MM.1S (cell line): ENCODE measurements at places on chromosomes 13 and 19.

DNA sequence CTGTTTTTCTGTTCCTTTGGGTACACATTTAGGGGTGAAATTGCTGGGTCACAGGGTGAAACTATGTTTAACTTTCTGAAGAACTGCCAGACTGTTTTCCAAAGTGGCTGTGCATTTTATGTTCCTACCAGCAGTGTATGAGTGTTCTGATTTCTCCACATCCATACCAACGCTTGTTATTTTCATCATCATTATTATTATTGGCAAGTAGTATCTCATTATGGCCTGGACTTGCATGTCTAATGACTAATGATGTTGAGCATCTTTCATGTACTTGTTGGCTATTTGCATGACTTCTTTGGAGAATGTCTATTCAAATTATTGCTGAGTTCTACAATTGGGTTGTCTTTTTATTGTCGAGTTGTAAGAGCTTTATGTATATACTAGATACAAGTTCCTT is 321.8 kb upstream of the HTR2A start:
- no peak for DNase-seq

DNA sequence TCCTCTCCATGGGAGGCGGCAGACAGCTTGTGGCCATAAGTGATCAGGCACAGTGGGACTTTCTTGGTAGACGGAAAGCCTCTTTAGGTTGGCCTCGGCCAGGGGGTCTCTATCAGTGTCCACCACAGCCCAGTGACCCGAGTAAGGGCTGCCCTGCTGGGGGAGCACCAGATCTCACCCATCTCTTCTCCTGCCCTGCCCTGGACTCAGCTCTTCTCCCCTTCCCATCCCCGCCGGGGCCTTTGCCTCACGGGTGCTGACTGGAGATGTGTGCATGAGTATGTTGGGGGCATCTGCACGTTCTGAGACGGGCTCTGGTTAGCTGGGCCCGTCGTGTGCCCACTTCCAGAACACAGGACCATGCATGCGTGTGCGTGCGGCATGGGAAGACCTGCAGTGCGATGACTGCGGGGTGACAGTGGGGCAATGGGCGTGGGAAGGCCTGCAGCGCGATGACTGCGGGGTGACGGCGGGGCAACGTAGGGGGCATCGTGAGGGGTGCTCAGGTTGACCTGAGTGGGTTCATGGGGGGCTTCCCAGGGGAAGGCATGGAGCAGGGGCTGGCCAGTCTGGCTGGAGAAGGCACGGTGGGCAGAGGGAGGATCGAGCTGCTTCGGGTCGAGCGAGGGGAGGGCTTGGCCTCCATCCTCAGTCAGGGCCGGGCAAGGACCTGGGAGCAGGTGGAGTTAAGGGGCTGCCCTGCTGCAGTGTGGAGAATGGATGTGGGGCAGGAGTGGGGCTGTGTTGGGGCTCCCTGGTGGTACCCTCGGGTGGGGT is 15.9 kb downstream of the EPN1 start:
- DNase-seq = no peak

DNA sequence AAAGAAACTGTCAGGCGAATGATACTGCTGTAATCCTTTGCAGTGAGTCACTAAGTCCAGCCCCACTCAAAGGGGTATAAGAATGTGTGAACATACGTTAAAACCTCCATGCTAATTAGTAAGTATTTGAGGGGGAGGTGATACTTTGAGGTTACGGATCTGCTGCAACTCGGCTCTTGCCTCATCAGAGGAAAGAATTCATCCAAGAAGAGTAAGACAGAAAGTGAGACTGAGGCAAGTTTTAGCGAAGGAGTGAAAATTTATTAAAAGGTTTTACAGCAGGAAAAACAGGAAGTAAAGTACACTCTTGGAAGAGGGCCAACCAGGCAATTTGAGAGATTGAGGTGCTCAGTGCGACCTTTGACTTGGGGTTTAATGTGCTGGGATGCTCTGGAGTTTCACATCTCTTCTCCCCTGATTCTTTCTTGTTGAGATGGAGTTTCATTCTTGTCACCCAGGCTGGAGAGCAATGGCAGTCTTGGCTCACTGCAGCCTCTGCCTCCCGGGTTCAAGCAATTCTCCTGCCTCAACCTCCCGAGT is 9.8 kb downstream of the CLEC4M start:
- no peak for DNase-seq

- DNase-seq = no peak
Measured at GRCh38 chr13:112887151-112887550, 81.9 kb upstream of the MCF2L start.

GRCh38 chr13:42272115-42272803 is at the start of gene AKAP11:
Gene AKAP11 (plus strand): TSS chr13:42272152. CDS start chr13:42286349, 14,197 bp downstream.
- no peak for DNase-seq

DNA sequence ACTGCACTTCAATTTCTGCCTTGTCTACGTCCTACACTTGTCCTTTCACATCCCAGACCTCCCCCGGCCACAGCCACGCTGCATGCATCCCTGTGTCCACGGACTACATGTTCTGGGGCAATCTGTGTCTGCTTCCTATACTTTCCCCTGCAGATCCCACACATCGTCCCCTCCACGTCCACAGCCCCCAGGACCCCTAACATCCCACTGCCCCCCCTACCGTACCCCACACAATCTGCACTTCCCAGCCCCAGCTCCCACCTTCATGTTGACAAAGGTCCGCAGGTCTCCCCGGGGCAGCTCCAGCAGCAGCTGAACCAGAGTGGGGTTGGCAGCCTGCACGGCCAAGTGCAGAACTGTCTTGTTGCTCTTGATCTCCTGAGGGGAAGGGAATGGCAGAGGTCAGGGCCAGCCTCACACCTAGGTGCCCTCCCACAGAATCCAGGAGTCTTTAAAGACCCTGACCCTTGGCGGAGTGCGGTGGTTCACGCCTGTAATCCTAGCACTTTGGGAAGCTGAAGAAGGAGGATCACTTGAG is 10.2 kb downstream of the NFKBID start:
- no peak for DNase-seq

- no peak for DNase-seq
Measured at GRCh38 chr13:19759669-19760068, 23.1 kb downstream of the PSPC1 start.

GRCh38 chr13:78701383-78701782 is 42.4 kb upstream of the OBI1 start:
- DNase-seq = no peak

GRCh38 chr19:6710273-6711077 is 10.0 kb downstream of the C3 start:
- no peak for DNase-seq

DNA sequence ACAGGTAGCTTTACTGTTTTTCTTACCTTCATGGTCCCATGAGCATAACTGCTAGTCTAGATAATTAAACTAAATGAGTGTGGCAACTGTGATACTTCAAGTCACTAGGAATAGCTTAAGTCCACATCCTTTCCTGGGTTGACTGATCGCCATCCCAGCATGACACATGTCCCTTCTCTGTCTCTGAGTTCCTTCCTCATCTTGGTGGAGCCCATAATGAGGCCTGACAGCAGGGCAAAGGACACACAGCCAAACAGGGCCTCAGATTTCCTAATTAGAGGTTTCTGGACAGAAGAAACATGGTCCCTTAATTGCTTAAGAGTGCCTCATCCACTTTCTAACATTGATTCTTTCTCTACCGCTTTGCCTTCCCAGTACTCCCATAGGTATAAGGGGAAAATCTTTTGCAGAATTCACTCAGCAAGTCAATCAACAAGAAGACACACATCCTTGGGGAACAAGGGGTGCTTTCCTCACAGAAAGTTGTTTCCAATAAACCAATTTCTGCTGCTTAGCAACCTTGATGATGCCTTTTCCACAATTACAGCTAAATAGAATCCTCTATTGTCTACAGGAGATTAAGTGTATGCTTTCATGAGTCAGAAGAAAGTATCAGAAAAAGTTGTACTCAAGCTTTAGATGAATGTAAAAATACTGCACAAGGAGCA is 208.3 kb upstream of the SERP2 start:
- no peak for DNase-seq

DNA sequence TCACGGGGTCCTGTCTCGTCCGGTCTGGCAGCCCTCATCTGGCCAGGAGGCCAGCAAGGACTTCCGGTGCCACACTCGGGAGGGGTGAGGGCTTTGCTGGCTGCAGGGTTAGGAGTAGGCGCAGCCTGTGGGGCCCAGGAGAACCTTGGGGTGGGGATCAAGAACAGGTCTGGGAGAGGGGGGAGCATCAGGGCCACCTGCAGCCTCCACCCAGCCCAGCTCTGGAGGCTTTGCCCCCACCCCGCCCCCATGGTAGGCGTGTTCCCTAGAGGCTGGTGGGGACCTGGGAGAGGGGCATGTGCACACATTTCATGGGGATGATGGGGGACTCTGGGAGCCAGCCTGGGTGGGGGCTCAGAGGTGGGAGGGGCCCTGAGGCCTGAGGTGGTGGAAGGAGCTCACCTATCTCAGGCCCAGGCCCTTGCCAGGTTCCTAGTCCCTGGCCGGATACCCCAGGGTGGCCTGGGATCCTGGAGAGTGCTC is 23.3 kb downstream of the WTIP start:
- DNase-seq = no peak

DNA sequence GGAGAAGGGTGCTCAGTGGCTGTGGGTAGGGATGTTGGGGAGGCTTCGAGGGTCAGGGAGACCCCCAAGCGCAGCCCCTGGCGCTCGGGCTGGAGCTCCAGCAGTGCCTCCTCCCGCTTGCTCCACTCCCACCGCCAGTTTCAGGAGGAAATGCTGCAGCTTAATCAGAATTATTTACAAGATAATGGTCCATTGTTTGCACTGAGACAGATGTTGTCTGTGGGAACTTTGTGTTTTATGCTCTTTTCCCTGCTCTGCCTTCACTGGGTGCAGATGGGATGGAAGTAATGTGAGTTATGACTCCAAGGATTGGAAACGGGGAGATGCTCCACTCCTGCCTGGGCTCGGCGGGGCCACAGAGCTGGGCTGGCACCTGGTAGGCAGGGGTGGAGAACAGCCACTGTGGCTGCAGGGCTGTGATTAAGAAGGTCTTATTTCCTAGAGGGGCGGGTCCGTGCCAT is 192.4 kb downstream of the ZNF536 start:
- DNase-seq = no peak

- DNase-seq = no peak
Measured at GRCh38 chr13:28273919-28274318, 135.6 kb downstream of the PAN3 start.

- DNase-seq = no peak
Measured at GRCh38 chr19:39208175-39208795, 4.2 kb upstream of the SYCN start.

- peak; percentile 44 for DNase-seq
Measured at GRCh38 chr19:1019980-1020867, 699 bp downstream of the TMEM259 start.

DNA sequence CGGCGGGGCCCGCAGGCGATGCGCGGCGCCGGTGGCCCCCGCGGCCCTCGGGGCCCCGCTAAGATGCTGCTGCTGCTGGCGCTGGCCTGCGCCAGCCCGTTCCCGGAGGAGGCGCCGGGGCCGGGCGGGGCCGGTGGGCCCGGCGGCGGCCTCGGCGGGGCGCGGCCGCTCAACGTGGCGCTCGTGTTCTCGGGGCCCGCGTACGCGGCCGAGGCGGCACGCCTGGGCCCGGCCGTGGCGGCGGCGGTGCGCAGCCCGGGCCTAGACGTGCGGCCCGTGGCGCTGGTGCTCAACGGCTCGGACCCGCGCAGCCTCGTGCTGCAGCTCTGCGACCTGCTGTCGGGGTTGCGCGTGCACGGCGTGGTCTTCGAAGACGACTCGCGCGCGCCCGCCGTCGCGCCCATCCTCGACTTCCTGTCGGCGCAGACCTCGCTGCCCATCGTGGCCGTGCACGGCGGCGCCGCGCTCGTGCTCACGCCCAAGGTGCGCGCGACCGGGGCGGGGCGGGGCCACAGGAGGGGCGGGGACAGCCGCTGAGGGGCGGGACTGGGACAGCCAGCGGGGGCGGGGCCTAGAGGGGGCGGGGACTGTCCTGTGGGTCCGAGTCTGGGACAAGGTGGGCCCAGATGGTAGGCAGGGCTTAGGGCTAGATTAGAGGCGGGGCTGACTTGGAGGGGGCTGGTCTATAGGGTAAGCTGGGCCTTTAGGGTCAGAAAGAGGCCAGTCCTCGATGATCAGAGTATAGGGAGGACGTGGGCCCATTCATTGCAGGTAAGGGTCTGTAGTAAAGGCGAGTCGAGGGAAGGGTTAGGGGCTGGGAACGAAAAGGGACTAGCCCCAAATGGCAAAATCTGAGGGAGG is 5.1 kb downstream of the GRIN2D start:
- peak; percentile 91 for DNase-seq

- DNase-seq = peak; percentile 55
Measured at GRCh38 chr19:5990289-5990797, 12.4 kb upstream of the RANBP3 start.

GRCh38 chr13:73261739-73262216 is 203.0 kb downstream of the KLF5 start:
- DNase-seq = no peak

DNA sequence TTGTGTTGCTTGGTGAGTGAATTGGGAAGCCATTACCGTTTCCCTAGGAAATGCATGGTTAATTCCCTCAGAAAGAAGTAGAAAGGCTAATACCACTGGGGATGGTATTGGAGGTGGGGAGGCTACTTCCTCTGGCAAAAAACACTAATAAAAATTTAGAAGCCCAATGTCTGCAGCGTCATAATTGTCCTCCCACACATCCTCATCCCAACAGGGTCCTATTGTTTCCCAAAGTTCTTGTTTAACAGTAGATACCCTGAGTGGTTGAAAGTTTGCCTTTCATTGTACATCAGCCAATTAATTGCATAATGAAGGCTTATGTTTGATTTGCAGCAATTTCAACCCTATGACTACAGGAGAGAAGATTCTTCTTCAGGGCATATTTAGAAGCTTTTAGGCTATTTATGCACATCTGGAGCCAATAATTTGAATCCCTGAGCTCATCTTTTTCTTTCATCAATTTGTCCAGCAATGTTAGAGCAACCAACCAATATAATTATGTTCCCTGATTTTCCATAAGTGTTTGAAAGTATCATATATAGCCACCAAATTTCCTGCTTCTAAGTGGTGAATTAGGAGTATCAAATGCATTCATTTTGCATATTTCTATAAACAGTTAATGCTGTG is 491.0 kb downstream of the SLITRK5 start:
- no peak for DNase-seq

- no peak for DNase-seq
Measured at GRCh38 chr13:87128036-87128435, 543.1 kb upstream of the SLITRK5 start.

GRCh38 chr13:22653866-22654265 is 526.9 kb upstream of the SGCG start:
- no peak for DNase-seq
